ENCODE measurements at places on chromosomes 6 and 20.

DNA sequence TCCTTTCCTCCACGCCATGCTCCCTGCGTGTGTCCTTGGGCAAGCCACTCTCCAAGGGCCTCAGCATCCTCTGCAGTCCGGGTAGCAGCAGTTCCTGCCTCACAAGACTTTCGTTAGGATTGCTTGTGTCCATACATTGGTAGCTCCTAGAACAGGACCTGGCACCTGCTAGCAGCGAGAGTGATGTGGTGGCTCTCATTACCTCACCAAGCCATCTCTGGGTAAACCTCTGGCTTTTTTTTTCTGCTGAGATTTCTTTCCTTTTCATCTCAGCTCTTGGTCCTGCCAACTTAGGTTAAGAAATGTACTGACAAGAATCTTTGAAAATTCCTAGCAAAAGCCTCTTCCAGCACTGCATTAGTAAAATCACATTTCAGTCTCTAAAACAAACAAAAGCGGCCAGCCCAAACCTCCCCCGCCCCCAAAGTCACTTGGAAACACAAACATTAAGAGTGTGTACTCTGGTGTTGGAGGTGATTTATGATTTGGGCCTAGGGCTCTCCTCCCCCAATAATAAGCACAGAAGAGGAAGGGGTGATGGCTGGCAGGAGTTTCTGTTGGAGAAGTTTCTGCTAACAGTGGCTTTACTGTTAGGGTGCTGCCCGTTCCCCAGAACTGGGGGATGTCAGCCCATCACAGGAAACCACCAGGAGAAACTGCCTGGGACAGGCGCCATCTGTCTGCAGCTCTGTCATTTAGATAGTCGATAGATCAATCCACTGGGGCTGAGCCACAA lies 199.2 kb downstream of the CD83 start:
- no peak for DNase-seq

DNA sequence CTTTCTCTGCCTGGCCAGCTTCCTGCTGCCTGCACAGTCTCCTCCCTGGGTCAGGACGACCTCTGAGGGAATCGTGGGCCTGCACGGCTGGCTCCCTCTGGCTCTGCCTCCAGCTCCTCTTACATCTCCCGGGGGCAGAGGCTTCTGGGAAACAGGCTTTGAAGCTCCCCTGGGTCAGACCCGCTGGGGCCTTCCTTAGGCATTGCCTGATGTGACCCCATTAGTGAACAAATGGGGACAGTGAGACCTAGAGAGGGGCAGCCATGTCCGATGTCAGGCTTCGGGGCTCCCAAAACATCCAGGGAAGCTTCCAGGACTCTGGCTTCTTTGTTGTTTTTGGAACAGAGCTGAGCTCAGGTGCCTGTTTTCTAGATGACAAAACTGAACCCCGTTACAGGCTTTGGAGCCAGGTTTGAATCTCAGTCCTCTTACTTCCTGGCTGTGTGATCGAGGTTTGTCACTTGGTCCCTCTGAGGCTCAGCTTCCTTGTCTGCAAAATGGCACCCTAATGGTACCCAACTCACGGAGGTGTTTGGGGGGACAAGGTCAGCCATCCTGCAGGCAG lies 94.3 kb downstream of the CEBPB start:
- no peak for DNase-seq

- DNase-seq = no peak
Measured at GRCh38 chr6:98047164-98047563, 764.1 kb upstream of the MMS22L start.

DNA sequence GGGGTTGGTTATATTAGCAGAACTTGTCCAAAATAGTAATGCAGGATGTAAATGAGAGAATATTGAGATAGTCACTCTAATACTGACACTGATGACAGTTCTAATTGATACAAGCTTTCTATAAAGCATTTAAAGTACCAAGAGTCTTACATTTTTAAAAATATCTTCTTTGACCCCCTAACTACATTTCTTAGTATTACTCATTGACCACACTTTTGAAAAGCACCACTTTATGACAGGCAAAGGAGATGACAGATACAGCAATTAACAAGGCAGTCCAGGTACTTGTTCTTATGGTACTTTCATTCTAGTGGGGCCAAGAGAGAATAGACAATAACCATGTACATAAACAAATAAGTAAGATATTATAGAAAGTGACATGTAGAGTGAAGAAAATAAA lies 139.4 kb upstream of the EYA4 start:
- no peak for DNase-seq

DNA sequence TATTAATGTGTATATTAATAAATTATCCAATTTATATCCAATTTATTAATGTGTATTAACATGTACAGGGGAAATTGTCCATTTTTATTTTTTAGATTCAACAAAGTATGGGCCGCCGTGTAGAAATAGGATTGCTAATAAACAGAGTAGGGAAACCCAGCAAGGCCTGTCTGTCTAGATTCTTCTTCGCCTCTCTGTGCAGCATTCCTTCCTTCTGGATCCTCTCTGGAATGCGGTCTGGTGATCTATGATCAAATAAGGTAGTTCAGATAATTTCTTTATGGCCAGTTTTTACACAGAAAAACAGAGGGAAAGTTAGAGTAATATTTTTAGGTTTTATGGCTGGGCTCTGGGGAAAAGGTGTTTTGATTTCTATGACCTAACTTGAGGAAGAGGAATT lies 19.9 kb upstream of the HFE start:
- no peak for DNase-seq

DNA sequence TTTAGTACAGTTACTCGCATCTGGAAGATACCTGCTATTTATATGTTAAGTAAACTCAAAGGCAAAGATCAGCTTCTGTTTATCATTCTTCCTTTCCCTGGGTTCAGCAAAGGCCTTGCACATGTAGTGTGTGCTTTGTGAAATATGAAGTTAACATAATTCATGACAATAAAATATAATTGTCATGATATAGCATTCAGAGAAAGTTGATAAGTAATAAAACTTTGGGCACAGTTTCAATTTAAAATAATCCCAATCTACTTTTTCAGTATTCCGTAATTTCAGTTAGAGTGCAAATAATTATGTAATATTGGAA lies 51.9 kb upstream of the ZNF217 start:
- no peak for DNase-seq

GRCh38 chr6:116422238-116422637 lies 38.9 kb upstream of the CALHM6 start:
- no peak for DNase-seq

- no peak for DNase-seq
Measured at GRCh38 chr6:87334683-87335082, 5.6 kb upstream of the GJB7 start.

DNA sequence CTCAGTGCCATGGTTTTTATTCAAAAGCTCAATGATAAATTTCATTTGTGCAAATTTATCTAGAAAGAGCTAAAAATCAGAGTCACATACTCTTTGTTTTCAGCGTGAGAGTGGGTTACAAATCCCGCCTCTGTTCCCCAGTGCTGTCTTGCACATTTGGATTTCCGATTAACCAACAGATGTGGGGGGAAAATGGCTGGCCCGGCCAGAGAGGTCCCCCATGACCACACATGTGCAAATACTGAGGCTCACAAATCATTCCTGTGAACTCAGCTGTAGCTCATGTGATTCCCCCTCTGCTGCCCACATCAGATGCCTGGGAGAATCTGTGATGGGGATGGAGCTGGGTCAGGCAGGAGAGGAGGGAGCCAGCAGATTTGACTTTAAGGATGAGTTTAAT lies 168.7 kb downstream of the PAX1 start:
- no peak for DNase-seq

GRCh38 chr20:642398-643174 lies 10.4 kb downstream of the SRXN1 start:
- no peak for DNase-seq

- DNase-seq = no peak
Measured at GRCh38 chr6:85677234-85677956, 34.7 kb upstream of the SYNCRIP start.

DNA sequence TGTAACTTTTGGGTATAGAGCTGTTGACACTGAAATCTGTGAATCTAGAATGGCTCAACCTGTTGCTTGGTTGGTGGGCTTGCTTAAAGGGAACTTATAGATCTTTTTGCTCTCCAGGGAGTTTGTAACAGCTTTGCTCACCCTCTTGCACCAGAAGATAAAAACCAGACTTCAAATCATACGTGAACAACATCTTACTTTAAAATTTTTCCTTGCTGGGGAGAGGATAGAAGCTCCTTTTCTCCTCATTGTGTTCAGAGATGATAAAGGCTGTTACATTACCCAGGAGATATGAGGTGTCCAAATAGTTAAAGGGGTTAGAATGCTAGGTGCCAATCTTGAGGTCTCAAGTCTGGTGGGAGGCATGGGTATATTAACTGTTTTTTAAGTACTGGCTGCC lies 46.8 kb downstream of the RALGAPB start:
- DNase-seq = no peak

DNA sequence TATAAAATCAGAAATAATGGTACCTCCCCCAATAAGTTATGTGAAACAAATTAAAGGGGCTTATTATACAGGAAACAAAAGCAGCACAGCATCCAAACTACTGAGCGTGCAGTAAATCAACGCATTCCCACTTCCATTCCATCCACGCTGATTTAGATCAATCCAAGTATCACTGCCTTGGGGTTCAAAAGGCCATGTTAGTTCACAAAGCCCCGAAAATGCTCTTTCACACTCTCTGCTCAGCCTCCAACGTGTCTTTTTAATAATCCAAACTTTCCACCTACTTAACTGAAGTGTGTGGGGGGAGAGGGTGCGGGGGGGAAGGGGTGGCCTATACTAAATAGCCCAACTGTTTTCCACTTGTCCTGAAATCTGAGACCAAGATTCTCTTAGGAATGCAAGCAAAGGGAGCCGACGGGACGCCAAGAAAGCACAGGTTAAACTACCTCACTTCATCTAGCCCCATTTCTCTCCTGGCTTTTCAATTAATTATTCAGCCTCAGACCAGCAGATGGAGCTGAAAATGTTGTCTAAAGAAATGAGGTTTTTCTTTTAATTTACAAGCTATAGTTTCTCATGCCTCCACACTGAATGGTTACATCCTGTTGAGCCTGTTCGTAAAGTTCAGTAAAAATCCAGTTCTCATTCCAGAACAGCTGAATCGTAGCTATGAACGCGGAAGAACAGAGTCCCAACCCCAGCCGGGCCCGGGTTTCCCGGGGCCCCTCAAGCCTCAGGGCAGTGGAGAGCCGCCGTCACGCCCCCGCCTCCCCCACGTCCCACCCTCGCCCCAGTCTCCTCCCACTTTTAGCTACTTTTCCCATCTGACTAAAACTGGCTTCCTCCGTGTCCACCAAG lies 1.0 kb upstream of the NXT1 start:
- no peak for DNase-seq

- DNase-seq = no peak
Measured at GRCh38 chr6:17863901-17864754, 123.3 kb downstream of the KIF13A start.

DNA sequence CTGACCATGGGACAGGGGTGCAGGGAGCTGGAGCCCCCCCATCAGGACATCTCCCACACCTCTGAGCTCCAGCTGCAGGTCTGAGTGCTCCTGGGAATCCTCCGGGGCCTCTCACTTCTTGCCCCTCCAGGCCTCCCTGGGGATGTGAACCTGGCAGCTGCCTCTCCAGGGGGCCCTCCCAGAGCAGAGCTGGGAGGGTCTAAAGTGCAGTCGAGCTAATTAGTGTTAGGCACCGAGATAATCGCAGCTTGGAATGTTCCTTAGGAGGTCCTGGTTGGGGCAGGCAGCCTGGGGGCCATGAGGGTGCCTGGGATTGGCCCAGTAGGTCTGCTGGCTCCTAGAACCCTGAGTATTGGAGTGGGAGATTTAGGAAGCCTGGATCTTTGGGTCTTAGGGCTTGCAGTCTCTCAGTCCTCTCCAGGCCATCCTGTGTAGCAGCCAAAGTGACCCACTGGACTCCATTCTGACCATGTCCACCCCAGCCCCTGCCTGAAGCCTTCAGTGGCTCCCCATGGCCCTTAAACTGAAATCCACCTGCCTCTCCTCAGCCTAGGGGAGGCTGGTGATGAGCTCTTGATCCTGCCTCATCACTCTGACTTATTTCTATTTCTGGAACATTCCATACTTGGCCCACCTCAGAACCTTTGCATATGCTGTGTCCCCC lies 26.0 kb downstream of the CEBPB start:
- no peak for DNase-seq

DNA sequence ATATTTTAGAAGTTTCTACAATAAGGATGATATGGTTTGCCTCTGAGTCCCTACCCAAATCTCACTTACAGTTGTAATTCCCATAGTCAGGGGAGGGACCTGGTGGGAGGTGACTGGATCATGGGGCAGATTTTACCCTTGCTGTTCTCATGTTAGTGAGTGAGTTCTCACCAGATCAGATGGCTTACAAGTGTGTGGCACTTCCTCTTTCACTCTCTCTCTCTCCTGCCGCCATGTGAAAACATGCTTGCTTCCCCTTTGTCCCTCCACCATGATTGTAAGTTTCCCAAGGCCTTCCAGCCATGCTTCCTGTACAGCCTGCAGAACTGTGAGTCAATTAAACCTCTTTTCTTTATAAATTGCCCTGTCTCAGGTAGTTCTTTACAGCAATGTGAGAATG lies 527.5 kb upstream of the ID4 start:
- DNase-seq = no peak

- no peak for DNase-seq
Measured at GRCh38 chr6:121847806-121848522, 412.5 kb downstream of the GJA1 start.

- DNase-seq = no peak
Measured at GRCh38 chr6:134948691-134949090, 1.2 kb downstream of the ALDH8A1 start.

GRCh38 chr6:146943664-146944063 lies 260.6 kb upstream of the STXBP5 start:
- DNase-seq = no peak

GRCh38 chr6:126803769-126804168 lies 314.7 kb upstream of the RSPO3 start:
- DNase-seq = no peak

GRCh38 chr6:29673161-29673560 lies 7.8 kb downstream of the ZFP57 start:
- no peak for DNase-seq

- DNase-seq = no peak
Measured at GRCh38 chr6:14584450-14584849, 466.9 kb downstream of the CD83 start.

DNA sequence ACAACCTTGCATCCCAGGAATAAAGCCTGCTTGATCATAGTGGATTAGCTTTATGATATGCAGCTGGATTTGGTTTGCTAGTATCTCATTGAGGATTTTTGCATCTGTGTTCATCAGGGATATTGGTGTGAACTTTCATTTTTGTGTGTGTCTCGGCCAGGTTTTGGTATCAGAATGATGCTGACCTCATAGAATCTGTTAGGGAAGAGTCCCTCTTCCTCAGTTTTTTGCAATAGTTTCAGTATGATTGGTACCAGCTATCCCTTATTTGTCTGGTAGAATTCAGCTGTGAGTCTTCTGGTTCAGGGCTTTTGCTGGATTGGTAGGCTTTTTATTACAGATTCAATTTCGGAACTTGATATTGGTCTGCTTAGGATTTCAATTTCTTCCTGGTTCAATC lies 132.5 kb downstream of the ZFAND3 start:
- no peak for DNase-seq

- DNase-seq = no peak
Measured at GRCh38 chr6:35078226-35078850, 62.8 kb downstream of the TCP11 start.

GRCh38 chr20:10868299-10868698 lies 194.5 kb upstream of the JAG1 start:
- DNase-seq = no peak
